ENCODE measurements at places on chromosomes 7 and 10.

- DNase-seq = no peak
These were observed 170.3 kb downstream of the USP6NL start for GRCh38 chr10:11441151-11441535.

DNA sequence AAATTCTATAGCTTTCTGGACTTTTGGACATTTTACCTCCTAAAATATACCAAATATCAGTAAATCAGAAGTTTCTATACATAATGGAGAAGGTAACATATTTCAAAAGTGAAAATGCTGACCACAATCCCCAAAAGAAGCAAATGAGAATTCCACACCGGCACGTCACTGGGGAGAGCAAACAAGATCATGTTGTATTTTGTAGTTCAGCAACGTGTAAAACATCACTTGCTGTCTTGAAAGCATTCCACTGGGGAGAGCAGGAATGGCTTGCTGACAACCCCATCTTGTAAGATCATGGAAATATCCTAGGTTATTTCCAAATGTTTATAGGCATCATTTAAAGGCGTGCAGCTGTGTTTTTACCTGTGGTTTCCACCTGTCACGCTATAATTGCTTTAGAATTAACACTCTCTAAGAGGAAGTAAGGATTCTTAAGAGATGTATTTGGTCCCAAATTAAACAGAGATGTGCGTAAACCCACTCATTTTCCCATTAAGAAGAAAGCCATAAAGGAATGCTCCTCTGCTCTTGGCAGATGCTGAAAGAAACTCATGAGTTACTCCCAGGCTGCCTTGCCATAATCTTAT, 397.1 kb upstream of the POT1 start:
- DNase-seq = no peak

GRCh38 chr10:48458662-48459048, 146.2 kb downstream of the ARHGAP22 start:
- no peak for DNase-seq

DNA sequence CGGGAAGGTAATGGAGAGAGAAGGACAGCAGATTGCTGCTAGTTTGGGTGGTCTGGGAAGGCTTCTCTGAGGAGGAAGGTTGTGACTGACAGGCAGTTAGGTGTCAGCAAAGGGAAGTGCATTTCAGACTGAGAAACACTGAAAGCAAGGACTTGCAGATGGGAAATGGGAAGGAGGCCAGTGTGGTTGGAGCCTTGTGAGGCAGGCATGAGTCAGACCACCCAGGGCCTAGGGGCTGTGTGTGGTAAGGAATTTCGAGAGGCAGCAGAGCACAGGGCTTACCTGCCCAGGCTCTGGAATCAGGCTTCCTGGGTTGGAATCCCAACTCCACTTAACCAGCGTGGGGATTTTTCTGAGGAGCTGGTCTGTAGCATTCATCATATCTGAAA, 53.5 kb downstream of the NRF1 start:
- peak; percentile 6 for DNase-seq

DNA sequence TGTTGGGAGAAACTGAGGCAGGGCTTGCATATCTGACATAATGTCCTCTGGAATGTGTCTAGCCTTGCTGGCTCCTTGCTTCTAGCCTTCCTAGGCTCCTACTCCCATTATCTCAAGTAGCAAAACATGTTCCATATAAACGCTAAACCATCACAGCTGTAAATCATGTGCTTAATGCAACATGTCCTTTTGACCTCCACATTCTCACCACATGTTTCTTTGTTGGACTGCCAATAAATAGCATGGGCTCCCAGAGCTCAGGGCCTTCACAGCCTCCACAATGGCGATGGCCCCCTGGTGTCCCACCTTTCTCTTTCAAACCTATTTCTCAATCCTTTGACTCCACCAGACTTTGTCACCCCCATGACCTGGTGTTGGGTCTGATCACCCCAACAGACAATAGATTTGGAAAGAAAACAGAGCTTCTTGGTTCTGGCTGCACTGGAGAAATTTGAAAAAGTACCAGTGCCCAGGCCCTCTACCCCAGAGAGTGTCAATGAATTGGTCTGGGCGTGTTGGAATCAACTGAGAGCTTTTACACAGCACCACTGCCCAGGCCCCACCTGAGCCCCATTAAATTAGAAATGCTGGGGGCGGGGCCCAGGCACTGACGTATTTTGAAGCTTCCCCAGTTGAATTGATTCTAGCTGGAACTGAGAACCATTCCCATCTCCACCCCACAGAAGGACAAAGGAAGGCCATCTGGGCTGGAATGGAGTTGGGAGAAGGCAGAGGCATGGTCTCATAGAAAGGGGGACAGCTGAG, 41.3 kb upstream of the GGCT start:
- no peak for DNase-seq

GRCh38 chr10:119454316-119454715, 88.2 kb downstream of the RGS10 start:
- DNase-seq = no peak

- DNase-seq = no peak
These were observed 931.7 kb upstream of the SORCS1 start for GRCh38 chr10:108095932-108096925.

GRCh38 chr7:55377162-55377817, 12.2 kb downstream of the LANCL2 start:
- no peak for DNase-seq

- DNase-seq = peak; percentile 94
These were observed at the start of gene LSM5 for GRCh38 chr7:32490127-32490796. TSS of gene LSM5 (minus strand) at chr7:32490380. CDS start at chr7:32490365, 15 bp downstream.

GRCh38 chr7:150631084-150631826, 930 bp downstream of the GIMAP6 start:
- DNase-seq = no peak

GRCh38 chr7:151003572-151003971, 12.8 kb downstream of the NOS3 start:
- DNase-seq = no peak

GRCh38 chr7:91520645-91521044, 256.4 kb downstream of the FZD1 start:
- peak; percentile 23 for DNase-seq

- DNase-seq = no peak
These were observed 18.0 kb upstream of the NPVF start for GRCh38 chr7:25246306-25246705.

DNA sequence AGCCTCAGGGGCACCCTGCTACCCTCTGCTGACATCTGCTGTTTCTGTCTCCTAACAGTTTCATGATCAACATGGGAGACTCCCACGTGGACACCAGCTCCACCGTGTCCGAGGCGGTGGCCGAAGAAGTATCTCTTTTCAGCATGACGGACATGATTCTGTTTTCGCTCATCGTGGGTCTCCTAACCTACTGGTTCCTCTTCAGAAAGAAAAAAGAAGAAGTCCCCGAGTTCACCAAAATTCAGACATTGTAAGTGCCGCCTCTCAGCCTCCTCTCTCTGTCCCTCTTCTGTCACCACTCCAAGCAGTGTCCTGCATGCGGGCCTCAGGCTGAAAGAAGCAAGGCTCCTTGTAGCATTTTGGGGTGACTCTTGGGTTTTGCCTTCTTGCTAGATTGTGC, 39.0 kb downstream of the POR start:
- no peak for DNase-seq

DNA sequence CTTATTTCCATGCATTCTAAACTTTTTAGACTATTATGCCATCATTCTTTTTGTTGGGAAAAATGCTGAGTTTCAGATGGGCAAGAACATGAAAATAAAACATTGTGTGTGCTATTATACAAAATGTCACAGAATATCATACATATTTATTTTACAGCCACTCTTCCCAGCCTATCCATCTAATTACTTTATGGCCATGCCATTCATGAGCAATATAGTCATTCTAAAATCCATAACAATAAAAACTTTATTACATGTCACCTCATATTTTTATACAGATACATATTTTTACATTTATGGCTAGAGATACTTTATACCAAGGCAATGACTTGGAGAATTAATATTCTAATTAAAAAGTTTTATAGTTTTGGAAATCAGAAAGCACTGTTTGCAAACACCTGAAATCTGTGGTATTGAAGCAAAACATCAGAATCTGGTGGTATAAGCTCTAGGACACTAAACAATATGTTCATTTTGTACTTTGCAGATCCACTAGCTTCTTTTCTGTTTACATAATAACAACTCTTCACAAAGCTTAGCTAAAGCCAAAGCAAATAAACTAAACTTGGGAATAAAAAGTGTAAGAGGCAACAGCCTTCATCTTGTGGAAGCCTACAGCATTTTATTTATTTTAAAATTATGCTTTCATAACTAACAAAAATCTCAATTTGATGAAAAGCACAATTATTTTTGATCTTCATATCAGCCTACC, 210.1 kb downstream of the RNLS start:
- no peak for DNase-seq

All from Ammon's horn (tissue), 1 donor.